Stimulated activated CD4-positive, alpha-beta T cell treated with anti-CD3 and anti-CD28 coated beads, Interleukin-15, amount 100 ng/mL, for 48 hours (primary cell): ENCODE measurements at places on chromosomes 1 and 21.
A peak's percentile ranks its signal among the peaks of the same experiment; 100 is the strongest.

GRCh38 chr1:170791941-170792340, 128.0 kb downstream of the PRRX1 start:
- no peak for DNase-seq

DNA sequence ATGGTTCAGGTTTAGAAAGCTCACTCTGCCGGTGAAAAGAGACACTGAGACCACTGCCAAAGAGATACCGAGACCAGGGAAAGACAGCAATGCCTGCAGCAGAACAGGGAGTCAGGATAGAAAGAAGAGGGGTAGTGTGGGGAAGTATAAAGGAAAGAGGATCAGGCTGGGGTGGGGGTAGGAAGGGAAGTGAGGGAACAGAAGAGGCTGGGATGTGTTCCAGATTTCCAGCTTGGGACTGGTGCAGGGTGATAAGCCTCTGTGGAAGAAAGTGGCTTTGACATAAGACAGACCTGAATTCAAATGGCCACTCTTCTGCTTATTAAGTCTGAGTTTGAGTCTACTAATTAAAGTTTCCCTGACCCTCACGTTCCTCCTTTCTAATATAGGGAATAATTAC, 105.9 kb downstream of the PIK3R3 start:
- DNase-seq: no peak

GRCh38 chr1:20410503-20410902, 75.5 kb downstream of the CAMK2N1 start:
- no peak for DNase-seq

- no peak for DNase-seq
Measured at GRCh38 chr1:209620487-209620884, 31.7 kb downstream of the LAMB3 start.

- DNase-seq: no peak
Measured at GRCh38 chr1:172781513-172782140, 122.7 kb downstream of the FASLG start.

- no peak for DNase-seq
Measured at GRCh38 chr1:11885916-11886315, 27.2 kb upstream of the NPPB start.

GRCh38 chr1:240591564-240591963, 20.4 kb downstream of the GREM2 start:
- no peak for DNase-seq

GRCh38 chr1:220579317-220579716, 51.4 kb downstream of the MARK1 start:
- DNase-seq: no peak

DNA sequence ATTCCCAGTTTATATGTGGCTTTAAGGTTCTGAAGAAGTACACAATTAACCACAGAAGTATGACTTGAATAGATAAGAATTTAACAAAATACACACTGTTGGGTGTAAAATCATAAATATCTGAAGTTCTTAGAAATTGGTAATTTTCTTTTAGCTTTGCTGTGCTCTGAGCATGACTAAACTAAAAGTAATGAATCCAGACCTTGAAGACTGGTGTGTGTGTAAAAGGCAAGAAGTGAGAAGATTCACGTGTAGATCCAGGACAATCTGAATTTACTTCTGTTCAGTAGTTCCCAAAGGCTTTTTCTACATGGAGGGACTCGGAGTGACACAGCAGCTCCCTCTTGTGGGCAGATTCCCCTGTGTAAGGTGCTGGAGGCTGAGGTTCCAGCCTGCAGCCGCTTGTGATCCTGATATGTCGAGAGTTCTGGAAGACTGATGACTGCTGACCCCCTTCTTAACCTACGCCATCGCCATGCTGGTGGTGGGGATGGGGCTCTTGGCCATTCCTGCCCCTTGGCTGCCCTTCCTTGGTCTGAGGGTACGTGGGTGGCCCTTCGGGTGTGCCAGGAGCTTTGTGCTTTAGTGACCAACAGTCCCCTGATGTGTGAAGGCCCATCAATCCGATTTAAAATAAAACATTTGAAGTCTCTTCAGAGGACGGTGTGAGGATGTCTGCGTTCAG, 62.7 kb downstream of the ADARB1 start:
- peak; percentile 61 for DNase-seq

GRCh38 chr1:231182317-231182716, 20.5 kb downstream of the TRIM67 start:
- no peak for DNase-seq

DNA sequence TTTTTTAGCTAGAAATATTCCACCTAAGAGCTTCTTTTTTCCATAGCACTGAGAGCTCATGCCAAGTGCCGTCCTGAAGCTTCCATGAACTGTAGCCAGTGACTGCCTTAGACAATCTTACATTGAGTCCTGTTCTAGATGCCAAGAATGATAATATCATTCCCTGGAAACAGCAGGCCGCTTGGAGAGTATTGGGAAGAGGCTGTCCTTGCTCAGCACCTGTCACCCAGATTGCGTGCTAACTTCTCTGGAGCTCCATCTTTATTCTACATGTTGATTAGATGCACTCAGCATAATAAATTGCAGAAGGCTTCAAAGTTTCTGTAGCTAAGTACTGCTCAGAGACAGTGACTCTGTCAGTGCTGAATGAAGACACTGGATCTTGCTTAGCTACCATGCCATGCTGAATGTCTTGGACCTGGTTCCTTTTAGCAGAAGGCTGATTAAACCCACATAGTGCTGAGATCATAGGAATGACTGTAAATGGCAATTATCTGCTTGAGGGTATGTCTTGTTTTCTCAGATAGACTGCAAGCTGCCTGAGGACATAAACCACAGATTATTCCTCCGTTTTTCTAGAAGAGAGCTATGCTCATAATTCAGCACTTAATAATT, 83.1 kb upstream of the IRF2BP2 start:
- no peak for DNase-seq

DNA sequence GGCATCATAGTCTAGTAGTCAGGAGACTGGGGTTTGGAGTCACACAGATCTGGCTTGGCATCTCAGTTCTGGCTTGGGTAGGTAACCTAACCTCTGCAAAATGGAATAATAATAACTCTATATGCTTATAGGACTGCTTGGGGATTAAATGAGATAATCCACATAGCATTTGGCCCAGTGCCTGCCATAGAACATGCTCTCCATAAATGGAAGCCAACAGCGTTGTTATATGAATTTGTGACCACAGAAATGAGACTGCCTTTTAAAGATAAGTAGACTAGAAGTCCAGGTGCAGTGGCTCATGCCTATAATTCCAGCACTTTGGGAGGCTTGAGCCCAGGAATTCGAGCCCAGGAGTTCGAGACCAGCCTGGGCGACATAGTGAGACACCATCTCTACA, 4.0 kb upstream of the OPRD1 start:
- no peak for DNase-seq

GRCh38 chr1:113057006-113057405, 16.0 kb upstream of the LRIG2 start:
- DNase-seq: no peak

DNA sequence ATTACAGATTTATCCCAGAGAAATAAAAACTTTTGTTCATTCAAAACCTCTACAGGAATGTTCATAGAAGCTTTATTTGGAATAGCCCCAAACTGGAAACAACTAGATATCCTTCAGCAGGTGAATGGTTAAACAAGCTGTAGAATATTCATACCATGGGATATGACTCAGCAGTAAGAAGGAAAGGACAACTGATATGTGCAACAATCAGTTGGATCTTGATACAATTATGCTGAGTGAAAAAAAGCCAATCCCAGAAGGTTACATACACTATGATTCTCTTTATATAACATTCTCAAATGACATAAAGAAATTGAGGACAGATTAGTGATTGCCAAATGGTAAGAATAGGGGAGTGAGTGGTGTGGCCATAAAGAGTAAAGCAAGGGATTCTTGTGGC, 376.7 kb downstream of the S1PR1 start:
- no peak for DNase-seq

DNA sequence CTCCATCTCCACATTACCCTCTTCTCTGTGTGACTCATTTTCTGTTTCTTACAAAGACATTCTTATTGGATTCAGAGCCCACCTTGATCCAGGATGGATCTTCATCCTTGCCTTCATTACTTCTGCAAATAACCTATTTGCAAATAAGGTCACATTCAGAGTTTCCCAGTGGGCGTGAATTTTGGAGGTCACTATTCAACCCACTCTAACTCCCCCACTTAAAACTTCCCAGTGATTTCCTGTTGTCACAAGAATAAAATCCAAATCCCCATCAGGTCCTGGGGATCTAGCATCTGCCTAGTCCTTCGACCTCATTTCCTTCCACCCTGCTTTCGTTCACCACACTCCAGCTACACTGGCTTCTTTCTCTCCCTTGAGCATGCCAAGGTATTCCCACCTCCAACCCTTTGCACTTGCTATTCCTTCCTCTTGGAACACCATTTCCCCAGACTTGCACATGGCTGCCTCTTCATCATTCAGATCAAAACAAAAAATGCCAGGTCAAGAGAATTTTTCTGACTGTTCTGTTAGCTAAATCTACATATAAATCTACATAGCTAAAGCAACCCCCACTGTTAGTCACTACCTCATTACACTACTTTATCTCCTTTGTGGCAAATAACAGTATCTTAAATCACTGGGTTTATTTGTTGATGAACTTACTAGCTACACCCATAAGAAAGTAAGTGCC, 187.2 kb downstream of the TOMM20 start:
- no peak for DNase-seq

DNA sequence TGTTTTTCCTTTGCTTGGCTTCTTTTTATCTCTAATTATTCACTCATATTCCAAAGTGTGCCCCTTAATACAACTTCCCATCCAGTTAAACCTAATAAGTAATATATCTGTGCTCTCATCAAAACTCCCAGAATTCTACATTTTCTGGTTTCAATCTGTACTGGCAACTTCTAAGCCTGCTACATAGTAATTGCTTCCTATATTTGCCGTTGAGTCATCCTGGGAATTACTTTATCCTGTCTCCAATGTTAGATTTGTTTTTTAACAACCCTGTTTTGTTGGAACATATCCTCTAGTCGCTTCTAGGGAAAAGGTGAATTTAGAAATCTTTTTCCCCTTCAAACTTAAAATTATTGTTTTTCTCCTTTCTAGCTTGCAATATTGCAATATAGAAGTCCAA, 620.5 kb upstream of the PKN2 start:
- no peak for DNase-seq
